ENCODE measurements at places on chromosomes 5 and 9.

GRCh38 chr5:32710550-32711361 is at the start of gene NPR3:
Gene NPR3, plus strand, starts transcription at chr5:32711321. Its CDS starts 456 bp downstream, at chr5:32711777.
- peak; percentile 50 for DNase-seq

DNA sequence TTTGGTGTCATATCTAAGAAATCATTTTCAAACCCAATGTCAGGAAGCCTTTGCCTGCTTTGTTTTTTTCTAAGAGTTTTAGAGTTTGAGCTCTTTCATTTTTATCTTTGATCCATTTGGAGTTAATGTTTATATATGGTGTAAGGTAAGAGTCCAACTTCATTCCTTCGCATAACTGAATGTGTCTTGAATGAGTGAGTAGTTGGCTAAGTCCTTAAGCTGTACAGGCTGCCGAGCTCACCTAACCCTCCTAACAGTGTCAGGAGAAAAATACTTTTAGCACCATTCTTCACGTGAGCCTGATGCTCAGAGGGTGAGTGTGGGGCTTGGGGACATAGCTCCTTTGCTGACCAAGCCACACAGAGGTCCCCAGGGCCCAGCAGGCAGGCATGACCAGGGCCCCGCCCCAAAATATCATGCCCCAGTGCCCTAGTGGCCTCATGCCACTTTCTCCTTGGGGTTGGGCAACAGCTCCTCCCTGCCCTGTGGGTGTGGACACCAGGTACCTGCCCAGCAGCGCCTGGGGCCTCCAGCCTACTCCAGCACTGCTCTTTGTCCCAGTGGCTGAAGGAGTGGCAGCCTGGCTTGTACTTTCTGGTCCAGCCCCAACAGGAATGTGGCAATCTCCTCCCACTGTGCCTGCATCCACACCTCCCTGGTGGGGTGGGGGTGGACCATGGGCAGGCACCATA is 17.2 kb downstream of the PPARGC1B start:
- DNase-seq: no peak

DNA sequence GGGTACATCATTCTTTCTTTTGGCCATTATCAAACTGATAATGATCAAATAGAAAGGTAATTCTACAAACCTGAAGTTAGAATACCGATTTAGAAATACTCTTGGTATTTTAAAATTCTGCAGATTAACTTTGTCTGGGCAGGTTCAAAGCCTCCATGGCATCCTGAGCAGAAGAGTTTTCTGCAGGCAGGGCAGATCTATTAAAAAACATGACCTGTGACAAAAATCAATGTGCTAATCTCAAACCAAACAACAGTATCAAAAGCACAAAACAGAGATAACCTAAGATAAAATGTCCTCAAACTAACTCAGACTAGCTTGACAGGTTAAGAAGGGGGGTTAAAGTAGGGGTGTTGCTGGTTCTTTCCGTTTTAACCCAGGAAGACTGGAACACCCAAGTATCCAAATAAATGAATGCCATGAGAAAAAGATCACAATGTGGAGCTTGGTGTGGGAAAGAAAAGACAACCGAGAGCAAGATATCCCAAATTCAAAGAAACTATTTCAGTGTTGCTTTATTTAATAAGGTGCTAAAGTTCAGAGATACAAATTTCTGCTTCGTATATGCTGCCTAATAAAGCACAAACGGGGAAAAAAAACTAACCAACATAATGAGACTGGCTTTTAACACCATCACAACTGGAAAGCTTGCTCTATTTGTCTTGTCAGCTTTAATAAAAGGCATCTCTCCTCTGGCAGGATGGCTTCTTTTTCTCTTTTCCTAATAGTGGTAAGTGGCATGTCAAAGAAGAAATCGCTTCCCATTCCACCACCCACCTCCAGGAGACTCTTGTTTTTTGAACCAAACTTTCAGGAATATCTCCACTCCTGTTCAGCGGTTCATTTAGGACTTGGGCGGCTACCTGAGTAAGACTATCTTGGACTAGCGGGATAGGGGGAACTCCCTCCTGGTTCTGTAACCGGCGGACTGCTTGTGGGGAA is 2.3 kb downstream of the EFNA5 start:
- no peak for DNase-seq

GRCh38 chr5:61029456-61030162 is 84.6 kb downstream of the NDUFAF2 start:
- DNase-seq: no peak

DNA sequence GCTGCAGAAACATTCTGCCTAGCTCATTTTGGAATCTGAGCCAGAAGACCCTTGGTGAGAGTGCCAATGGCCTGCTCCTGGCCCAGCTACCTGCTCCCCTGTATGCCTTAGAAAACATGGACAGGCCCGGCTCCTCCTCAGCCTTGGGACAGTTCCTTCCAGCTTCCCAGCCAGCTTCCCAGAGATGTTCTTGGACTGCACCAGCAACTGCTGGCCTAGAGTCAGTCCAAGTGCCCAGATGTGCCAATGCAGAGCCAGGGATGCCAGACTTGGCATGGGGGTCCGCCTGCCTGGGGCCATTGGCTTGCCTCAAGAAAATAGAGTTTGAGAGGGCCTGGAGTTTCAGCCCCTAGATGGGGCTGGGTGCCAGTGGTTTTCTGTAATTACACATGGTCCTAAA is 142.2 kb upstream of the TRIM32 start:
- no peak for DNase-seq

- no peak for DNase-seq
Observed at GRCh38 chr9:93171261-93171990, 12.5 kb upstream of the WNK2 start.

DNA sequence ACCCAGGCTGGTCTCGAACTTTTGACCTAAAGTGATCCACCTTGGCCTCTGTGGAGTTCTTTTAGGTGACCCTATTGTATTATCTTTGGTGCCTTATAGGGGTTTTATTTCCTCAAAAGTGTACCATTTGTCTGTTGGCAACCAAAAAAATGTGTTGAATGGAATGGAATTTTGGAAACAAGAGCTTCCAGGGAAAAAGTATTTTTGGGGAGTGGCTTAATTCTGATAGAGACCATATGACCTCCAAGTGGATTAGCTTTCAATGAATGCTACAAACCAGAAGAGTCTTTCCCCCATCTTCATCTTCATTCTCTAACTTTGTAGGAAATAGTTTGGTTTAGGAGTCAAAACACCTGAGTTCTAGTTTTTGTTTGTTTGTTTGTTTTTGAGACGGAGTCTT is 3.4 kb upstream of the OGN start:
- no peak for DNase-seq

GRCh38 chr5:175728316-175728715 is 70.4 kb downstream of the HRH2 start:
- no peak for DNase-seq

DNA sequence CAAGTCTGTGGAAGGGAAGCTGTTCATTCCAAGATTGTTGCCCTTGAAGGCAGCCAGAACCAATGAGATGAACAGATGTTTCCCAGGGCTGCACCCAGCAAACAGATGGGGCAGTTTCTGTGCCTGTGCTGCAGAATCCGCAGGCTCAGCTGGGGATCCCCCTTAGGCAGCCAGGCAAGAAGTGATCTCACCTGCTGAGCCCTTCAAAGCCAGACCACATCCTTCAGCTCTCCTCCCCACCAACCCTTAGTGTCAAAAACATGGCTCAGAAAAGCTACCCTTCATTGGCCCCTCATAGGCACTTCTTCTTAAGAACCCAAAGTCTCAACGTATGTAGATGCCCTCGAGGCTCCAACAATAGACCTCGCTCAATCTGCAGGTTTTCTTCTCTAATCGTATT is 626.7 kb downstream of the CCDC171 start:
- DNase-seq: no peak

DNA sequence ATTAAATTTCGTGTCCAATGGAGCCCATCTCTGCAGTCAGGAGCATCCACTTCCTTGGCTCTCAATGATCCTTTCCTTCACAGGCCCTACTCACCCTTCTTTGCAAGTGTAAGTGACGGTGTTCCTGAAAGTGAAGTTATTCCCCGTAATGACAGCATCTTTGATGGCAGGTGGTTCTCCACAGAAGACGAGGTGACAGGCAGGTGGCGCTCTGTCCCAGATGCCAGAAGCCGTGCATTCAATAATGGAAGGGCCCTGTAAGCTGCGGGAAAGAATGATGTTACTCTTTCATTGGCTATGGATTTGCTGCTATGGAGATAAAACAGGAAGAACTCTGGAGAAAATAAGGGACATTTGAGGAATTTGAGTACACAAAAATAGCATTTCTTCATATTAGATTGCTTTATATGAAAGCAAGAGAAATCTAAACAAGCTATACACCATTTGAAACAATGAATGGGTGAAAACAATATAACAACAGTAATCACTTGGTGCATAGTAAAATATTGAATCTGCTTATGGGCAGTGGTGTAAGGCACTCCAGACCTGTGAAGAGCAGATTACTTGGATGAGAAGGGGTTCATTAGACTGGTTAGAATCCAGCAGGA is 89.9 kb upstream of the TXNDC8 start:
- DNase-seq: peak; percentile 59

GRCh38 chr5:38500573-38501260 is 55.7 kb downstream of the LIFR start:
- DNase-seq: no peak
